ENCODE measurements at places on chromosomes 2 and 18. TPM values are rescaled to one million over a fixed set of nuclear protein-coding genes. Genes with fewer than 3 reads are reported as not detected.

G6PC2 gene
- total RNA-seq = not detected

GNAL gene
- total RNA-seq = 0.46 TPM

PLB1 gene
- 0.46 TPM for total RNA-seq

GALNT5 gene
- total RNA-seq = under 0.01 TPM

ATG16L1 gene
- 48.3 TPM for total RNA-seq

OR6B2 gene
- total RNA-seq = not detected

MAL gene
- total RNA-seq = not detected

CD207 gene
- total RNA-seq = not detected

CIDEA gene
- total RNA-seq = 0.20 TPM

TWIST2 gene
- 5.4 TPM for total RNA-seq

- no peak for DNase-seq
These were observed 7.2 kb upstream of the TSN start for GRCh38 chr2:121748202-121748601.

DNA sequence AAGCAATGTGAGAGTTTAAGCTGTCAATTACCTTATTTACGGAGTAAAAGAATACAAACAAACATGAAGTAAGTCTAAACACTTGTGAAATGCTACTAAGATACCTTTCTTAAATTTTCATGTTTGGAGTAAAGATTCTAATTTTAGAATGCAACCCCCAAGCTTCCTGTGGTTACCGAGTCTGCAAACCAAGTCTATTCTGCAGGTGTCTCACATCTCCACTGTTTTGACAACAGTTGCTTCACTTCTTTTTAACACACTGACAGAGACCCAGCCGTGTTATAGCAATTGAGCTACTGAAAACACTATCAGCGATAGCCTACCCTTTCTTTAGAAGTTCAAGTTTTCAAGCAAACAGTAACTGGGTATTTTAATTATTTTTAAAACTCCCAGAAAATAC lies 608.3 kb downstream of the ERBB4 start:
- no peak for DNase-seq

GRCh38 chr18:74154716-74155115 lies 6.4 kb downstream of the TIMM21 start:
- DNase-seq = no peak

DNA sequence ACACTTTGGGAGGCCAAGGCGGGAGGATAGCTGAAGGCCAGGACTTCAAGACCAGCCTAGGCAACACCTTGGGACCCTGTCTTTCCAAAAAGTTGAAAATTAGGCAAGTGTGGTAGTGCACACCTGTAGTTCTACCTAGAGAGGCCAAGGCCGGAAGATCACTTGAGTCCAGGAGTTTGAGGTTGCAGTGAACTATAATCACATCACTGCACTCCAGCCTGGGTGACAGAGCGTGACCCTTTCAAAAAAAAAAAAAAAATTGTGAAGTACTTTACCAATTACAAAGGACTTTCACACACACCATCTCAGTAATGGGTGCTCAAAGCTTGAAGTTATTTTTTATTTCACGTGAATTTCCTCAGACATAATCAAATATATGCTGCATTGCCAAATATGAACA lies 65.0 kb downstream of the ATAD2B start:
- no peak for DNase-seq

DNA sequence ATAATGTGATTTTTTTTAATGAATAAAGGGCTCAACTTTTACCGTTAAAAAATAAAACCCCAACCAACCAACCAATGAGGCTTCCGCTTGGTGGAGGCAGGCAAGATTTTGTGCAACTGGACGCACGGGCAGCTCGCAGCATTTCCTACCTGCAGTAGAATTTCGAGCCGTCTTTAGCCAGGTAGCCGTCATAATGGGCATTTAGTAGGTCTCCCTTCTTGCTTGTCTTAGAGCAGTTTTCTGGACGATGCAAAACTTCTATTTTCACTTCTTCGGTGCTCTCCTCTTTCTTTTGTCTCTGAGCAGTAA lies 316 bp downstream of the FKBP7 start:
- no peak for DNase-seq

- DNase-seq = no peak
These were observed 10.9 kb downstream of the NHEJ1 start for GRCh38 chr2:219149667-219150066.

GRCh38 chr2:68909793-68910674 lies 38.8 kb upstream of the BMP10 start:
- DNase-seq = no peak

GRCh38 chr2:47041063-47041462 lies 114.0 kb downstream of the STPG4 start:
- no peak for DNase-seq

- peak; percentile 72 for DNase-seq
These were observed 11.6 kb downstream of the CD28 start for GRCh38 chr2:203718087-203718486.

DNA sequence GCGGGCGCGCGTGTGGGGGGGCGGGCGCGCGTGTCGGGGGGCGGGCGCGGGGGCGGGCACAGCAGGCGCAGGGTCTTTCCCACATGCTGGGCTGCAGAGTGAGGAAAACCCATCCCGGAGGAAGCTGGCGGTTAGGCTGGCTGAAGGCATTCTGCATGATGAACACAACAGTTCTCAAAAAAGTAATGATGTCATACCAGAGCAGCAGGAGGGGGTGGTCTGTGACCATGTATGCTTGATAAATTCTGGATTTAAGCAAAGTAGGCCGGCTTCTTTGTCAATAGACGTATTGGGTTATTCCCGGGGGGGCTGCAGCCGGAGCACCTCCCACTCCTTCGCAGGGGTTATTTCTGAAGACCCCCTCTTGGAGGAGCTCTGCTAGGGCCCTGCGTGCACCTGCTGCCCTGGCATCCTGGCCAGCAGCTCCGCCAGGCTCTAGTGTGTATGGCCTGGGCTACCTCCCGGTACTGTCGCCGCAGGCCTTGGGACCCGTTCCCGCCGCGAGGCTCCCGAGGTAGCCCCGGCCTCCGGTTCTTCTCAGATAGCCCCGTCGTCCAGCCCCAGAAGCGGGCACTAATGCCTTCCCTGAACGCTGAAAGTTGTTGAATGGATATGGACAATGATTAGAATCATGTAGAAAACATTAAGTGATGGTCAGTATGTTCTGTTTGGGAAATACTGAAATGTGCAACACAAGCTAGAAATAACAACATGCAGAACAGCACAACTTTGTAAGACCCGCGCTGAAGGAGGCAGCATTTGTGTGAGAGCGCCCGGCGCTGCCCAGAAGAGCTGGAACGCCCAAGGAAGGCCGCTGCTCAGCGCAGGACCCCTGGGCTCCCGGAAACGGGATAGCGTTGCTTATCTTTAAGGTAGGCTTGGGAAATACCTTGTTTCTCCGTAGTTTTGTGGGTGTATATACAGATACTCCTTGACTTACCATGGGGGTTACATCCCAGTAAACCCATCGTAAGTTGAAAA lies 101.4 kb upstream of the RAB6C start:
- no peak for DNase-seq

DNA sequence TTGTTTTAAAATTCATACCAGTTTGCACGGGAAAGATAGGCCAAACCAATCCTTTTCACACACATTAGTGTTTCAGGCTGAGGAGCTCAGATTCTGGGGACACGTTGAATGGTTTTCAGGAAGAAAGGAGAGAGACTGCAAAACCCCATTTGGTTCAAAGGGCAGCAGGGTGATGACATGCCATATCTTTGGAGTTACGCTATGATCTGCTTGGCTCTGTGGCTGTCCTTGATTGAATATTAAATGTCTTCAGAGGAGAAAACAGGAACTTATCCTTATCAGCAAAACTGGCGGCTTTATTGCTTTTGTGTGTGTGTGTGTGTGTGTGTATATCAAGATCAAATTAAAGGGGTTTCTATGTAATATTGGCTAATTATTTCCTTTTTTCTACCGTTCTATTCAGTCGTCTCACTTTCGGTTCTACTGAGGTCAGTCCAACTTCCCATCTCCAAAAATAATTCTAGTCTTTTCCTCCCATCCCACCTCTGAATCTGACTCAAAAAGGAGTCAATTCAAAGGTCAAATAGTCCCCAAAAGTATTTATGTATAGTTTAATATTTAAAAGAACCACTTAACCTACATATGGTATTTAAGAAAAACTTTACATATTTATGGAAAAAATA lies 292.9 kb upstream of the CCDC68 start:
- peak; percentile 50 for DNase-seq

GRCh38 chr2:219490600-219491130 lies 8.0 kb upstream of the GMPPA start:
- no peak for DNase-seq

- no peak for DNase-seq
These were observed 48.2 kb upstream of the BIN1 start for GRCh38 chr2:127155028-127155581.

DNA sequence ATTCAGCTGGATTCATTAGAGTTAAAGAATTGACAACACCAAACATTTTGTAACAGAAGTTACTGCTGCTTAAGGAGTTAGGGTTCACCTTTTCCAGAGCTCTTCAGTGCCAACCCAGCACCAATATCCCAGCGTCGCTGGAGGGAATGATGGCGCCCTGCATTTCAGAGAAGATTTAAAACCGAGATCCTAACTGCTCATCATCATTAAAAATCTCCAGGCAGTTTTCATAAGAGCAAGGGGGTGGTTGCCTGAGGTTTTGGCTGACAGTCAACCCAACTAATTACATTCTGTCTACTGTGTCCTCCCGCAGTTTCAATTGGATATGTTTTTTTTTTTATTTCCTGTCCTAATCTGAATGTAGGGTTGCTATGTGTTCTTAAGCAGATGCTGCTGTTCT lies 509.6 kb upstream of the TCF4 start:
- no peak for DNase-seq
